Stimulated activated CD8-positive, alpha-beta memory T cell treated with anti-CD3 and anti-CD28 coated beads, Interleukin-4, amount 100 ng/mL, for 1 hour (primary cell): ENCODE measurements at places on chromosomes 3 and 15.

DNA sequence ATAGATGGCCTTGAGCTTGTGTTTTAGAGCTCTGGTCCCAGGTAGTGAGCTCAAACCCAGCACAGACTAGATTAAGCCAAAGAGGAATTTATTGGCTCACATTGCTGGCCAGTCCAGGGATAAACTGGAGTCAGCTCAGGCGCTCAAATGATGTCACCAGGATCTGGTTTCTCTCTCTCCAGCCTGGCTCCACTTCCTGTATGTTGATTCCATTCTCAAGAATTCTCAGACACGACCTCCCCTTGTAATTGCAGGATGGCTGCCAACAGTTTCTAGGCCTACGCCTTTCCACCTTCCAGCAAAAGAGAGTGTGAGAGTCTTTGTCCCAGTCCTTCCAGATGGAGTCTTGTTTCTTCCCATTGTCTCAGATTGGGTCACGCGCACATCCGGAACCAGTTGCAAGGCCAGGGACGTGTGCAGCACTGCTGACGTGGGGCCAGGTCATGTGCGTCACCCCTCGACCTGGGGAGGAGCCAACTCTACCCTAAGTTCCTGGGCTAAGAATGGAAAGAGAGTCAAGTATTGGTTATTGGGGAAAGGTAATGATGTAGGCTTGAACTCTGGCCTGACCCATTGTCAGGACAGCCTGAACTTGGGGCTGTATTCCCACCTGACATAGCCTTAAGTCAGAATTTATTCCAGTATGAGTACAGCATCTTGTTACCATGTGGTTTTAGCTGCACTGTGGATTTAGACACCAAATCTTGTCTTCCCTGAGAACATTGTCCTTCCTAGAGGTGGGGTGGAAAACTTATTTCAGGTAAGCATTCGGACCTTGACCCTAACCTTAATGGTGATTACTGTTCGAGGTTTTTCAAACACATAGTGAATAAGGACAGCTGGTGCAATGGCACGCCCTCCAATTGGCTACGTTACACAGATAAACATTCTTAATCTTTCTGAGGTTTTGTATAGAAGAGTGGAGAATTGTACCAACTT lies 31.6 kb downstream of the CACNA1D start:
- no peak for DNase-seq

- DNase-seq: no peak
Measured at GRCh38 chr3:49017229-49017970, 980 bp downstream of the DALRD3 start.

- DNase-seq: no peak
Measured at GRCh38 chr15:44289259-44289790, 806 bp downstream of the GOLM2 start.

DNA sequence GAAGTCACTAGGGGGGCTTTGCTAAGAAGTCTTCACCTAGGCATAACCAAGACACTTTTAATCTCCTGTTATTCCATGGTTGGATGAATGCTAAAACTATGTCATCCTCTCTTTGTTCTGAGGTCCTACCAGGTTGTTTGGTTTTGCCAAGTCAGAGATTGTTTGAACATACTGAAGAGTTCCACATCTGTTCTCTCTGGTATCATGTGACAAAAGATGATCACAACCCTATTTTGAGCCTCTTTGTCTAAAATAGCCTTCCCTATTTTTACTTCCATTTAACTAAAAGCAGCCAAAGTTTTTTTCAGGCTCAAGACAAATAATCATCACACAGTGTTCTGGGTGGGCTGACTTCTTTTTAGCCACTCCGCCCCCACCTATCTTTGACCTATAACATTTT lies 218.4 kb upstream of the LMCD1 start:
- DNase-seq: no peak

- no peak for DNase-seq
Measured at GRCh38 chr3:49295489-49296058, 18.5 kb upstream of the C3orf62 start.

- DNase-seq: no peak
Measured at GRCh38 chr3:76065964-76066363, 280.6 kb upstream of the ZNF717 start.

GRCh38 chr3:39216176-39216790 lies 23.9 kb upstream of the XIRP1 start:
- no peak for DNase-seq

DNA sequence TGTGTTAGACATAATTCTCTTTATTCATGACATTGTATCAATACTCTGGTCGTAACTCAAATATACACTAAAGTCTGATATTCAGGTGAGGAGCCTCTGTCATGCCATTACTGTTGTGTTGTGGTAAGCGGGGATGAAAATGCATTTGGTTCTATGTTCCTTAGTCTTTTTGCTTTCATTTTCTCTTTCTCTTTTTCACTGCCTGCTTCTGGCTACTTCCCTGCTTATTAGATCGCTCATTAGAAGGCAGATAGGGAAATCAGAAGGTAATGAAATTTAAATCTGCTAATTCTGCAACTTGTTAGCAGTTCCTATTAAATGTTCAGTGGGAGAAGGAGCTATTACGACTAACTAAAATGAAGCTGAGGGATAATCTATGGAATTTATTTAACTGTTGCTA lies 345.0 kb downstream of the GRM7 start:
- DNase-seq: no peak

DNA sequence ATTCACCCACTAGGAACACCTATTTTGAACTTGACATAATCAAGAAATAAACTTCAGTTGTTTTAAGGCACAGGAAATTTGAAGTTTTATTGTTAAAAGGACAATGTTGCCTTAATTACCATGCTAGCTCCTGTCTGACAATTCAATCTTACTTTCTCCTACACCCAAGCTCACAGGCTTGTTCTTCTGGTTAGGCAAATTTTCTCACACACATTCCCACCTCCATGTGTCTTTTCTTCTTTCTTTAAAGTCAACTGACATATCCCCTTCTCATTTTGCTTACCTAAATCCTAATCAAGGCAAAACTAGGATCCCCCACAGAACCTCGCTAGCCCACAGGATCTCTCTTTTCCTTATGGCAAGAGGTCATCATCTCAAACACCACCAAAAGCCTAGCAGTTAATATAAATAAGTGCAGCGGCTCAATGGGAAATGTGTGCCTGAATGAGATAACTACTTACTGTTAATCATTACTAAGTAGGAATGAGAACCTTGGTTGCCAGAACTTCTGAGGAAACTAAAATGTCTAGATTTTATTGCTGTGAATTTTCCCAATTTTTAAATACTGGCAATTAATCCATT lies 189.3 kb downstream of the PLCH1 start:
- no peak for DNase-seq

- no peak for DNase-seq
Measured at GRCh38 chr3:46542344-46542743, 23.8 kb downstream of the LRRC2 start.

DNA sequence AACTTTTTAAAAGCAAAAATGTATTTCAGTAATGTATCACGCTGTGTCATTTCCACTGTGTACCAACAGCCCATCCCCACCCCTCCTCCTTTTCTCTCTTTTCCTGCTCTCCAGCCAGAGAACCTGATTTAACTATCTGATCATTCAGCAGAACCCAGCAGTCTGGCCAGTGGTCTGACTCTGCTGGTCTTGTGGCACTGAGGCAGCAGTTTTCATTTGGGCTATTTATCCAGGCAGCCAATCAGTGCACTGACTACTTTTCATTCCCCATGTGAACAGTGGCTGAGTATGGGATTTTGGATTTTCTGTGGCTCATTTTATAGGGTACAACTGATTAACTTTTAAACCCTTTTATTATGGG lies 56.3 kb downstream of the GPR171 start:
- no peak for DNase-seq

DNA sequence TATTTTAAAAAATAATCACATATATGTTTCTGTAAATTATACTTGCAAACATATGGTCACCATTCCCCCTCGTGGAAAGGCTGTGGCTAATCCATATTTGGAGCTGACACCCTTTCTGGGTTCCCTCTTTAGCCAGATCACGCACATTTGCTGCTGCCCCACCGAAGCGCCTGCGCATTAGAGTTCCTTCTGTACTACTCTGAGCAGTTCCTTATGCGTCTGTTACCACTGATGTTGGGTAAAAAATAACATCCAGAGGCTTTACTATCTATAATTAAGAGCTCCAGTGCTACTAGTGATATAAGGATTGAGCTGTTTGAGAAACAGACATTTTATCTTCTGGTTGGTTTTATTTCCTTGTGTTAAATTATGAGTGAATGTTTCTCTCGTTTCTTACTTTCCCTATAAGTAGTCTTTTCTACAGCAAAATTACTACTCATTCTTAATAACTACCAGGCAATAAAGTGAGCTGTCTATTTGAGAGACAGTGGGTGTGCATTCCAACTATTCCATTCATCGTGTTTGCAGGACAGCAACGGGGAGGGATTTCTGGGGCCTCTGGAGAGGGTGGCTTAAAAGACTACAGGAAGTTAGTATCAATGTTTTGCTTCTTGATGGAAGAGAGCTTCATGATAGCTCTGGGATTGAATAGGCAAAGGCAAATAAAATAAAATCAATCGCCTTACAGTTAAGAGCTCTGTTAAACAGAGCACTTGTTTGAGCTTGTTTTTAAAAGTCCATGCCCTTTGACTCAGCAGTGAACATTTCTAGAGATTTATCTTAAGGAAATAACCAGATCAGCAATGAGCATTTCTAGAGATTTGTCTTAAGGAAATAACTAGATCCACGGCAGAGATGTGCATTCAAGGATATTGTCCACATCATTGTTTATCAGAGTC lies 245.2 kb downstream of the CD47 start:
- no peak for DNase-seq

DNA sequence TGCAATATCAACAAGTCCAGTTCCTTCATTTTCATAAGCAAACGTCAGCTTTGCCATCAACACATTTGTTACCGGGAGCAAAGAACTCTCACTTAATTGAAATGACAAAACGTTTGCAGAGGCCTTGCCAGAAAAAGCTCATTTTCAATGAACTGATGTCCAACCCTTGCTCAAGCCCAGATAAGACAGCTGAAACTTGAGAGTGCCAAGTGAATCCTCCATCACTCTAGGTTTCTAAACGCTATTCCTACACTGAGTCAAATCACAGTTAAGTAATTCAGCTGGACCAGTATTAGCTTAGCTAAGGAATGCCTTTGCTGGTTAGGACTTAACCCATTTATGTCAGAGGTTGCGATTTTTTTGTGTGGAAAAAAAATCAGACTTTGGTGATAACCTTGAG lies 11.5 kb downstream of the CHSY1 start:
- no peak for DNase-seq

DNA sequence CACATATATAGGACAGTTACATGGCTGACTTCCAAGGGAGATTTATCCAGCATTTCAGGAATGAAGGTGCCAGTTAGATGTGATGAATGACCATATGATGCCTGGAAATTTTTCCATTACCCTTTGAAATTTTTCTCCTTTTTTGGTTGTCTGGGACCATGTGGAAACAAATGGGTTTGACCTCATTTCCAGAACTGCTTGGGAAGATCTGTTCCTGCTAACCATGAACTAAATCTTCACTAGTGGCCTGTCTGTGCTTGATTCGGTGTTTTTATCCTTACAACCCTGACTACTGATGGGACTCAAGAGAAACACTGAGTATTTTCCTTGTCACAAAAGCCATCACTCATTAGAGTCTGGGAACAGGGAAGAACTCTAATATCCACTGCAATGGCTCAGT lies 409.4 kb downstream of the PDCD6IP start:
- DNase-seq: no peak

- DNase-seq: no peak
Measured at GRCh38 chr15:39403640-39404117, 177.2 kb upstream of the THBS1 start.

DNA sequence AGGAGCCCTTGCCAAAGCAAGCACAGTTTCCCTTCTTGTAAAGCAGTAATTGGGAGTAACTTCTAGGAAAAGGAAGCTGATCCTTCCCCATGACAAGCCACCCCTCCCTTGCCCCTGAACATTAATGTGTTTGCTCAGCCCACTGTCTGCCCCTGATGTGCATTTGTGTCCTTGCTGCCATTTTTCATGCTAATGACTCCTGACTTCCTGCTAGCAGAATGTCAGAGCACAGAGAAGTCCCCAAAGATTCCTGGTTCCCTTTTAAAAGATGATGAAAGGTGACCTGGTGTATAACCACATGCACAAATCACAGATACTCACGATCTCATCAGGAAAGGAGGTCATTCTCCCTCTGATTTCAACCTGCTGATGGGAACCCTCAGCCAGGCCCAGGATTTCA lies 44.2 kb upstream of the WNT5A start:
- no peak for DNase-seq

DNA sequence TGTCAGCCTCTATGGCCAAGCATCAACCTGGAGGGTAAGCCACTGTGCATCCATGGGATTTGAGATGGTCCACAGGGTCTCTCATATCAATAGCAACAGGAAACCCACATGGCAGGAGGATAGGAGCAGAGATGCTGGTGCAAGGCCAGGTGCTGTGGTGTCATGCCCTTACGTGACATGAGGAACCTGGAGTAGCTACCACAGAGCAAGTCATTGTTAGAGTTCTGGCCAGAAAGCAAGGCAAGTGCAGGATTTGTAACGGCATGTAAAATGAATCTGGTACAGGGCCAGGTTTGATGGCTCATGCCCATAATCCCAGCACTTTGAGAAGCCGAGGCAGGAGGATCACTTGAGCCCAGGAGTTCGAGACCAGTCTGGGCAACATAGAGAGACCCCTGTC lies 14.8 kb upstream of the ZNF774 start:
- DNase-seq: no peak

DNA sequence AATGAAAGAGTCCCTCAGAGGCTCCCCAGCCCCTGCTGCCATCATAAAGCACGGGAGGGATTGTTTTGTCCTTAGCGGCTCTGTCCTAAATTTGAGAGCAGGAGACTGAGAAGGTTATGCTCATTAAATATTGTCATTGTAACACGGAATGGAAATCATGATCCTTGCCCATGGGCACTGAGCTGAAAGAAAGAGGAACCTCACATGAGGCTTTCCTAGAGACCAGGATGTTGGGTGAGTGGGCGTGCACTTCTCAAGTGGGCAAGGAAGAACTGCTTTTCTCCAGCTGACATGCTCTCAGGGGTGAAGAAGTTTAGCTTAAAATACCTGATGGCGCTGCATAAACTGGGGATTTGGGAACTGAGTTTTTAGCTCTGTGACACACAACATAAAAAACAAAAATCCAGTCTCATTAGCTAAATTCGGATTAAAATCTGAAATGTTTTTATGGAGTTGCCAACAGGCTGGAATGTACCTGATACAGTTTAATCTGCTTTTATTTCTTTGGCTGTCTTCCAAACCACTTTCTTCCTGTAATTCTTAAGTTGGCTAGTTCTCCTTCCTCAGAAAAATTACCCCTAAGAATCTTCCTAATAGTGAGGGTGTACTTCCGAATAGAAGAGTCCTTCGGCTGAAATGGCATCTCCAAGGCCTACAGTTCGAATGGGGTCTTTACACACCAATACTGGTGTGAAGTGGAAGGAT lies 31.7 kb downstream of the ADPGK start:
- DNase-seq: no peak

- DNase-seq: no peak
Measured at GRCh38 chr3:34008836-34009809, 210.7 kb downstream of the PDCD6IP start.

DNA sequence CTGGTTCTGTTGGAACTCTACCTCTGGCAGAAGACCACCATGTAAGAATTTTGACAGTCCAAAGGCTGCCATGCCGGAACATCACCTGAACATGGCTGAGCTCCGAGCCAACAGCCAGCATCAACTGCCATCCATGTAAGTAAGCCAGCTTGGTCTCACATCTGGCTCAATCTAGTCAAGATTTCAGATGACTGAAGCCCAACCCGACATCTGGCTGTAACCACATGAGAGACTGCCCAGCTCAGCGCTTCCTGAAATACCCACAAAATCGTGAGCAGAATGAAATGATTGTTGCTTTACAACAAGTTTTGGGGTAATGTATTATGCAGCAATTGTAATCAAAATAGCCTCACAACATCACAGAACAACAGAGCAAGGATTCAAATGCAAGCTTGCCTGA lies 32.9 kb downstream of the GHSR start:
- DNase-seq: no peak
